ENCODE measurements at places on chromosomes 6 and 20.

GRCh38 chr6:112061605-112062004, 7.7 kb downstream of the CCN6 start:
- no peak for DNase-seq

DNA sequence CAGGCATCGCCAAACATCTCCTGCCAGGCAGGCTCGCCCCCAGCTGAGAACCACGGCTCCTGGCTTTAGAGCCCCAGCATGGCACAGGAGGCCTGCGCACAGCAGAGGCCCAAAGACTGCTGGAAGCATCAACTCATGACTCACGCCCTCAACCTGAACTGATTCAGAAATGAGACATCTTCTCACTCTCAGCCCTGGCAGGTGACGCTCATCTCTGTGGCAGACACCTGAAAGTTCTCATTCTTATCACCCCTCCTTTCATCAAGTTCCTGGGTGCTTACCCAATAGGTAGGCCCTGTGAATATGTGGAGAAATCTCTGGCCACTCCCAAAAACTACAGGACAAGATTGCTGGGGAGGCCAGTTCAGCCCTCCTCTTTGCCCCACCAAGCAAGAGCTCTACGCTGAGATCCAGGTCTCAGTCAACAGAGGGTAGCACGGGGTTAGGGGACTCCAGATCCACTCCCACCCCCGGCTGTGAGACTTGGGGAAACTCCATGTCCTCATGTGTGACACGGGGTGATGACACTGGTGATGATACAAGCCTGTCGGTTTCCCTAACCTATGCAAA, 11.3 kb downstream of the NFATC2 start:
- no peak for DNase-seq

DNA sequence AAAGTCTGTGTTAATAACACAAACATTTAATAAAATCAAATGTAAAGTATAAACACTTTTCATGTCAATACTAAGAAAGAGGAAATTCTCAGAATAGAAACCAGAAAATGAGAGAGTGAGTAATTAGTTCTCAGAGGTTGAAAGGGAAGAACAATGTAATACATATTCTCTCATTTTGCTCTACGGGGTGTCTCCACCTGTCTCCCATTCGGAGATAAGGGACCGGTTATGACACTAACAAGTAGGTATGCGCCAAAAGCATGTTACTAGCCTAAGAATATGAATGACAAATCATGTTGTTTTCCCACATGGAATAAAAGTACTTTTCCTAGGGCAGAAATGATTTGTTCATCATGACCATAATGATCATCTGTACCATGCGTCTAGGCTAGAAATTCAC, 35.6 kb upstream of the PRELID3B start:
- no peak for DNase-seq

GRCh38 chr6:134073161-134073560, 20.7 kb upstream of the SLC2A12 start:
- no peak for DNase-seq

DNA sequence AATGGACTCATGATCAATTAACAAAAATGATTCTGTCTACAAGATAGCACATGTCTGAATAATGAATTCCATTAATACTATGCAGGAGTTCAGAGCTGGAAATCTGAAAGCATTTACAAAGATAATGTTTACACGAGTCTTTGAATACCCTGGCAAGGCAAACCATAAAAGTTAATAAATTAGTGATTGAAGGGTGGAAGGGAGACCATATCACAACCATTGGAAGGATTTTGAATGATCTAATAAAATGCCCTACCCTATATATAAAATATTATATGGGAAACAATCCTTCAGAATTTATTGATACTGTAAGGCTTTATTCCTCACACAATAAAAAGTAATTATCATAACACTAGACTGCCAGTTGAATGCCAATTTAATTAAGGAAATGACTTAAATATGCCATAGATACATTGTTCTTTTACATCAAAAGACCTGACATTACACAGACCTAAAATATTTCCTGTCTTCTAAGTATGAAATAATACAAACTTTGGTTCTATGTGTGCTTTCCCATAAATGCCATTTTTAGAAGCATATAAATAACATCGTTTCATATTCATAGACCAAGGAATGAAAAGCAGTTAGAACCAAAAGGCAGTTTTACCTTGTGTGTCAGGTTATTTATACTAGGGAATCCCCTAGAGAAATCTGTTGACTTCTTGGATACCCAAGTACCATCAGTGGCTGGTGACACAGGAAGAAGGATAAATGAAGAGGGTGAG, 249.2 kb upstream of the MARCKS start:
- DNase-seq: no peak
